ENCODE measurements at places on chromosomes 1 and 21. TPM values are rescaled to one million over a fixed set of nuclear protein-coding genes. Genes with fewer than 3 reads are reported as not detected.

GRCh38 chr1:31127266-31127665, 61.7 kb upstream of the PUM1 start:
- H3K4me3 ChIP-seq: no peak overlapping the region
- H3K4me1 ChIP-seq: no peaks in the 10 kb centered on the region
- H3K27me3 ChIP-seq: no peaks in the 10 kb centered on the region

DNA sequence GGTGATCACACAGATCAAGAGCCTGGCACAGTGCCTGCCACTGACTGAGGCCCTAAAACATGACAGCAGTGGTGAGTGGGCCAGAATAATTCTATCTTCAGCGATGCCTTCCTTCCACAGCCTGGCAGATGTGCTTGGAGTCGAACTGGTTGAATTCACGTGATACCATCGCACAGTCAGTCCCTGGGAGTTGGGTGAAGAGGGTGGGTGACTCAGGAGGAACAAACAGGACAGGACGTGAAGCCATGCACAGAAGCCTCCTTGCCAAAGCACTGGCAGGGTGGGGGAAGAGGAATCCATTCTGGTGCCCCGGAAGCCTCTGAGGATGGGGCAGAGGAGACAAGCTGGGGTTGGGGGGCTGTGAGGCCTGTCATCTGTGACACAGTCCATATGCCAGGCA, 80.3 kb upstream of the WNT4 start:
- H3K4me3 ChIP-seq: no peak overlapping the region
- H3K27ac ChIP-seq: no peak overlapping the region
- H3K27me3 ChIP-seq: no peaks in the 10 kb centered on the region
- no peaks in the 10 kb centered on the region for H3K36me3 ChIP-seq

DNA sequence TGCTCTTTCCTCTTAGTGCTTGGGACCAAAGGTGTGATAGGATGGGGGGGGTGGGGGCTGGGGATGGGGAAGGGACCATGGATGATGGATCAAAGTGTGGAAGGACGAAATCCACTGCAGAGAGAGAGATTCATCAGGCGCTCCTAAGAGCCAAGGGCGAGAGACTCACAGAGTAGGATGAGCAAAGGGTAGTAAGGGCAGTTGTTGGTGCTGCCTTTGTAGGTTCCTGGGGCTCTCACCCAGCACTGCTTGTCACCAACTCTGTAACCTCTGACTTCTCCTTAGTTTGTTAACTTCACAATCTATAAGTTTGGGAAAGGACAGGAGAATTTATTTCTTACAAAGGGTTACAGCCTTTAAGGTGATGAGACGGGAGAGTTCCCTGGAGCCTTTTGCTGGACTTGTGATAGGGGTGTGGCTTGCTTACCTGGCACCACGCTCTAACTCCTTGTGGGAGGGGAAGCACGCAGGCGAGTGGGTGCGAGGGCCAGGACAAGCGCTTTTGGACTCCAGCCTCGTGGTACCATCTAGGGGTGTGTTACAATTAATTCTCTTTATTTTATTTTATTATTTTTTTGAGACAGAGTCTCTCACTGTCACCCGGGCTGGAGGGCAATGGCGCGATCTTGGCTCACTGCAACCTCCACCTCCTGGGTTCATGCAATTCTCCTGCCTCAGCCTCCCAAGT, 1.6 kb upstream of the PDXK start:
- no peaks in the 10 kb centered on the region for H3K36me3 ChIP-seq
- H3K27ac ChIP-seq: no peak overlapping the region
- no peak overlapping the region for H3K4me3 ChIP-seq
- DNase-seq: no peak

DNA sequence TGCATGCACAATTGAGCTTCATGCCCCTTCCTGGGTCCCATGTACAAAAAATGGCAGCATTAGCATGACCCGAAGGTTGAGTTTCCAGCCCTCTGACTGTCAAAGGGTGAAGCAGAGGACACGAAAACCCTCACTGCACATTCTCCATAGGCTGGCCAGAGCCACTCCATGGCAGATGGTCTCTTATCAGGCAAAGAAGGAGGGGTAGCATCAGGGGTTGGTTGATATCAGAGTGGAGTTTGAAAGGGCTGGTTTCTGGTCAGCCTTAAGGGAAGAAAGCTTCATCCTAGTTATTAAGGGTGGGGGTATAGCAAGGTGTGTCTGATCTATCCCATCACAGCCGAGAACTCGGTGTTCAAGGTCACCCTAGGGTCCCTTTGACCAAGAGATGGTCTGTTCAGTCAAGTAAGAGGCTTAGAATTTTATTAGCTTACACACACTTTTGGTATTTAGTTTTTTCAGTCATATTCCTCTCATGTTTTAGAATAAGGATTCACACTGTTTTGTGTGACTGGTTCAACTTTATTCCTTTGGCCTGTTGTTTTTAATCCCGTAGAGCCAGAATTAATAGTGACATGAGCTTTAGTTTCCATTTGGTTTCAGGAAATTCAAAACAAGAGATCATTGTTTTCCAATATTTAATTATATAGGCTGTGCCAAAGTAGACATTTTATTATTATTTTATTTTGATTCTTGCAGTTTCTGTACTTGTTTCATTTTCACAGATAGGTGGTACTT, 199.9 kb upstream of the FMN2 start:
- H3K4me1 ChIP-seq: no peaks in the 10 kb centered on the region
- no peaks in the 10 kb centered on the region for H3K36me3 ChIP-seq
- no peaks in the 10 kb centered on the region for H3K27me3 ChIP-seq
- DNase-seq: no peak
- H3K27ac ChIP-seq: no peak overlapping the region
- H3K4me3 ChIP-seq: no peak overlapping the region

DNA sequence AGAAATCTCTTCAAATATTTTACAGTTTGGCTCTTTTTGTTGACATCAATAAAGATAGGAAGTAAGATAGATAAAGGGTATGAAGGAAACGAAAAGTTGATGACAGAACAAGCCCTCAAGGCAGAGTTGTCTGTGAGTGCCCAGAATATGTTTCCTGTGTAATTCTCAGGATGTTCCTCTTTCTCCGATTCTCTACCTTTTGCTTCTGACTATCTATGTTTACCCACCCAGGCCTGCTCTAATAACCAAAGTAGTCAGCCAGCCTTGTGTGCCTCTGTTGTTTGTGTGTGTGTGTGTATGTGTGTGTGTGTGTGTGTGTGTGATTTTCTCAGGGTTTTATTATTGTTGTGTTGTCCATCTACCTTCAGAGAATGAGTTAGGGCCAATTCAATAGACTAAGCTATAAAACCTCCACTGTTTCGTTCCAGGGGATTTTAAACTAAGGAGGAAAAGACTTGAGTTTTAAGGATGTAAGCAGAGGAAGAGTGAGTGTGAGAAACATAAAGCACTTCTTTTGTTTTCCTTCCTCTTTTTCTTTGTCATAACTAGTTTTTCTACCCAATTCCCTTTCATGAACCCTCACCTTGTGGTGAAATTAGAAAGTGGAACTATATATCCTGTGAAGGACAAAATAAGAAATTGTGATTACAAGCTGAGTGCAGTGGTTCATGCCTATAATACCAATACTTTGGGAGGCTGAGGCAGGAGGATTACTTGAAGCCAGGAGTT, 627.4 kb upstream of the NR5A2 start:
- H3K4me3 ChIP-seq: no peak overlapping the region
- H3K27ac ChIP-seq: no peak overlapping the region
- no peaks in the 10 kb centered on the region for H3K36me3 ChIP-seq
- no peak for DNase-seq
- no peaks in the 10 kb centered on the region for H3K4me1 ChIP-seq

GRCh38 chr21:42411197-42411869, 7.6 kb downstream of the UBASH3A start:
- no peak for DNase-seq
- no peaks in the 10 kb centered on the region for H3K27me3 ChIP-seq

DNA sequence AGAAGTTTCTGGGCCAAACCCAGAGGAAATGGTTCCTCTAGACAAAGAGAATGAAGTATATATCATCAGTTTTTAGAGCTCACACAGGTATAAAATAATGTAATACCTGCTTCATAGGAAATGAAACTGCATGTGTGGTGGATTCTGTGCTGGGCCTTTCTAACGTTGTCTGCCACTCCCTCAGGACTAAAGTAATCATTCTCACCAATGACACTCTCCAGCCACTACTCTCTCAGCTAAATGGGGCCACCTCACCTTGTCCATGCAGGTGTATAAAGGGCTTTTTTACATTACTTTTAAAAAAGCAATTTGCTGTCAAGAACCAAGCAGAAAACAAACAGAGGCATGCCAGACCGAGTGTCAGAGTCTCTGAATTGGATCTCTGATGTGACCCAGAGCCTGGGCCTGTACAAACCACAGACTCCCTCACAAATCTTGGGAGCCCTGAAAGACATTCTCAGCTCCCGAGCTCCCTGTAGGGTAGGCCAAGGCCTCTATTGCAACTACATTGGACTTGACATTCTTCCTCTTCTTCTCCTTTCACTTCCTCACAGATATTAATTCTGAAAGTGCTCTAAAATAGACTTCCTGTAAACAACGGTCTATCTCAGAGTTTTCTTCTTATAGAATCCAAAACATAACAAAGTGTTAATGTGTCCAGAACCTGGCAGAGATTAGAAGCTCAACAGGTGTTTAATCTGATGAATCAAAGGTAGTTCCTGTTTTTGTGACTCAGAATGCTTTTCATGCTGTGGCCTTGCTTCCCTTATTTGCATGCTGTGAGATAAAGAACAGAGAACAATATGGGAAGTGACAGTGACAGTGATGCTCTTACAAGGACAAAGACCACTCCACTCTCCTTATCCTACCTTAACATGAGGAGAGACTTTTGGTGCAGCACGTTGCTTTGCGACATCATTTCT, 8.6 kb downstream of the AIM2 start:
- H3K4me1 ChIP-seq: no peaks in the 10 kb centered on the region
- no peak for DNase-seq
- no peaks in the 10 kb centered on the region for H3K36me3 ChIP-seq
- no peak overlapping the region for H3K4me3 ChIP-seq
- peak overlapping the region; percentile 82 for H3K27ac ChIP-seq
- no peaks in the 10 kb centered on the region for H3K27me3 ChIP-seq

- DNase-seq: no peak
- no peak overlapping the region for H3K4me3 ChIP-seq
- H3K27ac ChIP-seq: no peak overlapping the region
- H3K36me3 ChIP-seq: no peaks in the 10 kb centered on the region
- no peaks in the 10 kb centered on the region for H3K4me1 ChIP-seq
Observed at GRCh38 chr1:229170778-229171505, 100.0 kb upstream of the RAB4A start.

- no peak for DNase-seq
- no peaks in the 10 kb centered on the region for H3K36me3 ChIP-seq
- H3K27ac ChIP-seq: no peak overlapping the region
- peaks cover 5% of the 10 kb centered on the region for H3K27me3 ChIP-seq
- H3K4me3 ChIP-seq: no peak overlapping the region
Observed at GRCh38 chr1:165055581-165055980, 300.9 kb downstream of the LMX1A start.

DNA sequence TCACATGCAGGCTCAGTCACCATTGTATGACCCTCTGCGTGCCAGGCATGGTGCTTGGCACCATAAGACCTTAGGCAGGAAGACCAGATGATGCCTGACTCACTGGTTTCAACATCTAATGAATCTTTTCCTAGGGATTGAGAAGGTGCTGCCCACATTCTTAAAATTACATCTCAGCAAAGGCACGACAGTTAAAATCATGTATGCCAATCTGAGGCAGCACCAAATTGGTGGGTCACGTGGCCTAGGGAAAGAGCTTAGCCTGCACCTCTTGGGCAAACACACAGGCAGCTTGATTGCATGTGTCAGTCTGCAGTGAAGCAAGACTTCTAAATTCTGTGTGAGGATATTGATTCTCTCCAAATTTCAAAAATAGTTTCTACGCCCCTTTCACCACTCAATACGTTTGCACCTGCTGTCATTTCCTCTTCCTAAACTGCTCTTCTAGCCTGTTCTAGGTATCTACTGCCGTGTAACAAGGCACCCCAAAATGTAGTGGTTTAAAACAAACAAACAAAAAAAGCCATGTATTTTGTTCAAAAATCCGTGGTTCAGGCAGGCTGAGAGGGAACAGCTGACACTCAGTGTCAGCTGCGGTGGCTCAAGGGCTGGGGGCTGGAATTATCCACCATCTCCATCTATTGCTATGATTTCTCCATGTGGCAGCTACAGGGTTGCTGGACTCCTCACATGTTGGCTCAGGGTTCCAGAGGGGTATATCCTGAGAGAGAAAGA, 160.2 kb upstream of the FGGY start:
- H3K4me1 ChIP-seq: no peaks in the 10 kb centered on the region
- DNase-seq: no peak
- H3K4me3 ChIP-seq: no peak overlapping the region
- H3K36me3 ChIP-seq: no peaks in the 10 kb centered on the region
- no peaks in the 10 kb centered on the region for H3K27me3 ChIP-seq

GRCh38 chr1:31574749-31575368, 1.5 kb upstream of the TINAGL1 start:
- no peaks in the 10 kb centered on the region for H3K27me3 ChIP-seq
- peaks cover 19% of the 10 kb centered on the region for H3K4me1 ChIP-seq
- no peak for DNase-seq
- no peak overlapping the region for H3K4me3 ChIP-seq
- peak overlapping the region; percentile 66 for H3K27ac ChIP-seq

DNA sequence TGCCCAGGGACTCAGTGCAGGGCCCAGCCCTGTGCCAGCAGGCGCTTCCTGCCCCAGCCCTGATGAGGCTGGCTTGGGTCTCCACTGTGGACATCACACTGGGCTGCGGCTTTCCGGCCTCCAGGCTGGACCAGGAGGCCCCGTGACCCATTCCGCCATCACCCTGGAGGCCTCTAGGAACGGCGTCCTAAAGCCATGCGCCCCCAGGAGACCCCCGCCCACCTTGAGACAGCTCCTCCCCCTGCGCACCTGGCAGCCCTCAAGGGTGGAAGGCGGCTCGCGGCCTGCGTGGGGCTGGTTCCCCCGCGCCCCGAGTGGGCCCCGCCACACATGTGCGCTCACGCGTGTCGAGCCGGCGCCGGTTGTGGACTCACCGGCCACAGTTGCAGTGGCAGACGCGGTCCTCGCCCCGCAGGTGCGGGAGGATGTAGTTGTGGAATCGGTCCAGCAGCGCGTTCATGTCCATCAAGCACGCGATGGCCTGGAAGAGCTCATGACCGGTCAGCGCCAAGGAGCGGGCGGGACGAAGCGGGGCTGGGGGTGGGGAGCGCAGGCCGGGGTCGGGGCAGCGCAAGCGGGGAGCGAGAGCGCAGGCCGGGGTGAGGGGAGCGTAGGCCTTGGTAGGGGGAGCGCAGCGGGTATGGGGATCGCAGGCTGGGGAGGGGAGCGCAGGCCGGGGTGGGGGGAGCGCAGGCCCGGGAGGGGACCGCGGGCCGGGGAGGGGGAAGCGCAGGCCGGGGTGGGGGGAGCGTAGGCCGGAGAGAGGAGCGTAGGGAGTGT, 924 bp downstream of the TMEM240 start:
- H3K4me1 ChIP-seq: peaks cover 17% of the 10 kb centered on the region
- DNase-seq: no peak
- H3K27me3 ChIP-seq: no peaks in the 10 kb centered on the region
- peaks cover 50% of the 10 kb centered on the region for H3K36me3 ChIP-seq

GRCh38 chr1:248613742-248614141, 16.2 kb upstream of the OR2T10 start:
- H3K36me3 ChIP-seq: no peaks in the 10 kb centered on the region
- no peak overlapping the region for H3K4me3 ChIP-seq
- DNase-seq: no peak
- no peaks in the 10 kb centered on the region for H3K4me1 ChIP-seq

PLCH2 gene
- polyA plus RNA-seq: 4.9 TPM

CRYAA gene
- polyA plus RNA-seq: not detected

KIF26B gene
- polyA plus RNA-seq: 9.0 TPM

LY9 gene
- polyA plus RNA-seq: 0.52 TPM

S100A7A gene
- not detected for polyA plus RNA-seq

OR14K1 gene
- not detected for polyA plus RNA-seq
